ENCODE measurements at places on chromosomes 2 and 18.

DNA sequence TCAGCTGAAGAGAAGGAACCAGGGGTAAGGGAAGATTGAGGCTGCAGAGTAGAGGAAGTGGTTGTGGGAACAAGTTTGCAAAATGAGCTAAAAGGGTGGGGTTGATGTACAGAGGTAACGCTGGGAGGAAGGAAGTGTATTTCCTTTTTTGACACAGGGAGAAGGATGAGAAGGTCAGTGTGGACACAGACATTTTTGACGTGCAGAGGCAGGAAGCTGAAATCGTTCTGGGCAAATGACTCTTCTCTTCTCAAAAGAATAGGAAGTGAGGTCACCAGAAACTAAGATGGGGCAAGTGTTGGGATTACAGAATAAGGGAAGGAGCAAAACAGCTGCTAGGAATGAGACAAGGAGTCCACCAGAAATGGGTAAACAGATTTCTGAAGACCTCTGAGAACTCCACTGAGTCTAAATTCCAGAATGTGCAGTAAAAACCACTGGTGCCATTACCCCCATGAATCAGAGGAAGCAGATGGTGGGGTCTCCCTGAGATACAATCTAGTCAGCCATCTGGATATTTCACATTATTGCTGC lies 20.0 kb upstream of the RNF149 start:
- peak; percentile 78 for DNase-seq

GRCh38 chr2:12262681-12263436 lies 453.9 kb upstream of the TRIB2 start:
- peak; percentile 20 for DNase-seq

- DNase-seq, result peak; percentile 51
Measured at GRCh38 chr18:54119524-54120019, 104.9 kb downstream of the MBD2 start.

DNA sequence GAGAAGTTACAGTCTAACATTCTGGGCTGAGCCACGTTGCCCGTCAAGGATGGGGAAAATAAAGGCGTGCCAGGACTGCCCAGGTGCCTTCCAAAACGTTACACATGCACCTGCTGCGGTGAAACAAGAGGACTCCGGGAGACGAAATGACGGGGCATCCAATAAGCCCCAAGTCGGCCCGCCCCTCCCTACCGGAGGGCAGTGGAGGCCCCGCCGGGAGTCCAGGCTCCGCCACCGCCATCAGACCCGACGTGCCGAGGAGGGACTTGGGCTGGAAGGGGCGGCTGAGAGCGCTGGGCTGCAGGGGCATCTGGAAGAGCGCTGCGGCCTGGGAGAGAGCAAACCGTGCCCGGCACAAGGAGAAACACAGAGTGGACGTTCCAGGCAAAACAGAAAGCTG lies 112.5 kb upstream of the GPC1 start:
- DNase-seq, result no peak

- no peak for DNase-seq
Measured at GRCh38 chr2:135904341-135904989, 28.2 kb upstream of the MCM6 start.

DNA sequence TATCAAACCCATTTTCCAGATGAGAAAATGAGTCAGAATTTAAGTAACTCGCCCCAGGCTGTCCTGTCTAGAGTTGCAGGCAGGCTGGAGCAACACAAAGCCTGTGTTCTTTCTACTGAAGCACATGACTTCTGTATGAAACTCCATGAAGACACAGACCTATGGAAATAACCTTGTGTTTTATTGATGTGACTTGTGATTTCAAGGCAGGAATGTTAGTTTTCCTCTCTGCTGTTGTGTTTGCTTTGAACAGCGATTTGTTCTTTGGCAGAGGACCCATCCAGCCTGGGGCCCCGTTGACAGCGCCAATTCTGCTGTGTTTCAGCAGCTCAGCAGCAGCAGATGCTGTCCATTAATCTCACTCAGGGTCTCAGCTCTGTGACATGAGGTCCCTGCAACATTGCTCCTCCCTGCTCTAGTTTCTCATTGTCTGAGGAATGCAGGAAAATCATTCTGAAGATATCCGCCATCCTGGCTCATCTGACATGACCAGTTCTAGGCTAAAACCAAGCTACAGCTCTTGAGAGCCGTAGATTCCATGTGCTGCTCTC lies 344.3 kb upstream of the RAB12 start:
- DNase-seq, result no peak

GRCh38 chr2:124187948-124188347 lies 162.9 kb downstream of the CNTNAP5 start:
- DNase-seq, result no peak

DNA sequence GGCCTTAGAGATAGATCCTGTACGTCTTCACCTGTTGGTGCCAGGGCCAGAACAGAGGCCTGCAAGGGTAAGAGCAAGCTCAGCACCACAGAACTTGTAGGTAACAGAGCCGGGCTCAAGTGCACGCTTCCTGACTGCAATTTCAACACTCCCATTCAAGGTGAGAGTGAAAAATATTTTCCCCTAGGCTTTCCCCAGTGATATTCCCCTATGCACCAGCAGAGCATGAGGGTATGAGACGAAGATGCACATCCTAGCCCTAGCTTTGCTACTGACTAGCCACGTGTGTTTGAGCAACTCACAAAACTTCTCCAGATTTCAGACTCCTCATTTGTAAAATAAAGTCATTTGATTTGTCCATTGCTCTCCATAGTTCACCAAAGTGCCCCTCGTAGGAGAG lies 411.6 kb downstream of the ZNF521 start:
- no peak for DNase-seq

GRCh38 chr2:15927551-15928218 lies 12.7 kb upstream of the MYCN start:
- DNase-seq, result no peak

DNA sequence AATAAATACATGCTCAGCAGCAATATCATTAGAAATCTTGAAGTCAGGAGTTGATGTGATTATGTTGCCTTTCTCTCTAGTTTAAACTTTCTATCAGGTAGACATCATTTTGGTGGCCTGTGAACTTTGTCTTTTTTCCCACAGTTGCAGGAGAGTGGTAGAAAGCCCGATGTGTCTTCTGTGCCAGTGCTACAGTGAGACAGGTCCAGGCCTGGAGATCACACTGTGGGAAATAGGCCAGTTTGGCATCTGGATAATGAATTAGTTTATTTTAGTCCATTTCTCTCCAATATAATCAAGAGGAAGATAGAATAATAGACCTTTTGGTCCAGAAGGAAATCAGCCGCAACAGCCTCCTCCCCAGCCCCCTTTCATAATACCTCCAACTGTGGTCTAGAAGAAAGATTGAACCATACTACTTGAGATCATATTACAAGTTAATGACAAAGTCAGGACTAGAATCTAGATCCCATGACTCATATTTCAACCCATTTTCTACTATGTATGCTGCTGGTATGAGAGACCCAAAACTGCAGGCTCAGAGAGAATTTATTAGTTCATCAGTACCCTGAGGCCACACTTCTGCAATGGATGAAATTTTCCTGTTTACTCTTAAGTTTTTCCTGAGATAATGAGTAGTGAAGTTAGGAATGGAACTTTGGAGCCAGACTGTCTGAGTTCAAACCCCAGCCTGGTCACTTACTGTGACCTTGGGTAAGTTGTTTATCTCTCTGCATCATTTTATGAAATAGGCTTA lies 20.6 kb downstream of the KCMF1 start:
- no peak for DNase-seq

DNA sequence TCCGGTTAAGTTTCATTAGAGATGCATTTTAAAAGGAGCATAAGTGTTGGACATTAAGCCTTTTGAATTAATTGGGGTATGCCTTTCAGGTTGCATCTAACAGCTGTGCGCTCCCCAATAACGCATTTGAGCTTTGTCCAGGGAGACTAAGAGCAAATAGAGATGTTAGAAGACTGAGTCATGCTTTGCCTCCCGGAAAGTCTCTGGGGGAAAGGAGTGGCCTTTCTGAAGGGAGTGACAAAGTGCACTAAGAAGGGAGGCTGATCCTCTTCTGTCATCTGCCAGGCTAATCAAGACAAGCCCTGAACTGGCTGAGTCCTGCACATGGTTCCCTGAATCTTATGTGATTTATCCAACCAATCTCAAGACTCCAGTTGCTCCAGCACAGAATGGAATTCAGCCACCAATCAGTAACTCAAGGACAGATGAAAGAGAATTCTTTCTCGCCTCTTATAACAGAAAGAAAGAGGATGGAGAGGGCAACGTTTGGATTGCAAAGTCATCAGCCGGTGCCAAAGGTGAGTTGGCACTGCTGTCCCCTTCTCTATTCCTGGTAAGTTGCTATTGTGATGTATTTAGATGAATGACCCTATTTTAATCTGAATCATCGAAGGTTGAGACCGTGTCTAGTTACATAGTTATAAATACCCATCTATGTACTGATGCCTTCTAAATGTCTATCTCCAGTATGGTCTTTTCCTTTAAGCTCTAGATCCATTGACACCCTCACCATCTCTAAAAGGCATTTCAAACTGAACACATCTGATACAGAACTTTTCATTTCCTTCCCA lies 12.1 kb downstream of the TTL start:
- no peak for DNase-seq

GRCh38 chr2:110099038-110099425 lies 16.6 kb downstream of the MALL start:
- DNase-seq, result no peak

DNA sequence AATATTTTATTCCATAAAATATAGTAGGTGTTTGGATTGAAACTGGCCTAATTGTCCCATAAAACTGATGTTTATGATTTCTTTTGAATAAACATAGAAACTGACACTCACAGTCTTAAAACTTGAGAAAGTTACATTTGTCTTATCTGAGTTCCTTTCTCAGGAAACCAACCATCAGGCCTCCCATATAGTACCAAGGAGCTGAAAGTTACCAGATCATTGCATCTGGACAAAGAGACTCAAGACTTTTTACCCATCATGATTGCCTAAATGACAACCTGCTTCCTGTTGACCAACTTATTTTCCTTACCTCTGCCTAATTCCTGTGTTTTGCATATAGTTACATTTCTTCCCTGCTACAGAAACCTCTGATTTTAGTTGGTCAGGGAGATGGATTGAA lies 137.0 kb upstream of the XPO1 start:
- DNase-seq, result no peak

DNA sequence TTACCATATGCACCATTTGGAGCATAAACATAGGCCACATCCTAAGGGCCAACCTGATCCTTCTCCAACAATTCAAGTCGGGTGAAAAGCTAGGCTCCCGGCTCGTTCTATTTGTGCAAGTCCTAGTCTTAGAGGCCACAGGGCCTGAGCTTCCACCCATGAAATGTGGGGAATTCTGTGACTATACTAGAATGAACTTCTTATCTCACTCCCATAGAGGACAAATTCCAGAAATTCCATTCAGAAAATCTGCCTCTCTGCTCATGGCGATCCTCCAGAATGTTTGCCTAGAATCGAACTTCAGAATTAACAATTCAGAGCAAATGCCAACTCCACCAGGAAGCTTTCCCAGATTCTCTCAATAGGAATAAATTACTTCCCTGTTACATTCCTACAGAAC lies 187.9 kb downstream of the BCL11A start:
- DNase-seq, result no peak

DNA sequence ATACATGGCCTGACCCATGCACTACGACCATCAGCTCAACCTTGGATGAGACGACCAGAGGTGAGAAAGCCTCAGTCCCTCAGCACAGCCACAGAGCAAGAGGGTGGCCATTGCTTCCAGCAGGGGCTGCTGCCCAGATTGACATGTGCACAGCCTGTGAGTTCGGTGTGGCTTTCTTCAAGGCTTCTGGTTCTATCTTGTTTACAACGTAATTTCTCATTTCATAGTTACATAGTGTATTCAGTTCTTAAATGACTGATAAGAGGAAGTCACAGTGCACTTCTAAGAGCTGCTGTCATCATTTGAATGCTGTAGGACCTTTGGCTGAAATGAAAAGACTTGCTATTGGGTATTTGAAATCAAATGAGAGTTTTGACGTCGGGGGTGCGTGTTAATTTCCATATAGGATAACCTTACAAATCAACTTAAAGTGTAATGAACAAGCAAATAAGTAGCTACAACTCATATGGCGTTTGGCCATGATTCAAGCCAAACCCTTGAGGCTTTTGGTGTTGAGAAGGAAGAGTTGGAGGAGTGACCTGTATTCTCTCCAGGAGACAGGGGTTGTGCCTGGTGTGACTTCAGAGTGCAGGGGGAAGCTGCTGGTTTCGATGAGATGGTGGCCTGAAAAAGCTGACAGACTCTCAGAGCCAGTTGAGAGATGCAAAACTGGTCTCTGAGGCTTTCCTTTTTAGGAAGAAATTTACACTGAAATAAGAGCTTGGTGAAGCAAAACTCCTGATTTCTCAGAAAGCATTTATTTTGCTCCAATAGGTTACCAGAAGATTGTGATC lies 51.0 kb downstream of the TSHZ1 start:
- no peak for DNase-seq

GRCh38 chr18:56470406-56471351 lies 167.7 kb downstream of the TXNL1 start:
- no peak for DNase-seq

GRCh38 chr2:83596592-83597282 lies 862.3 kb downstream of the SUCLG1 start:
- DNase-seq, result no peak

DNA sequence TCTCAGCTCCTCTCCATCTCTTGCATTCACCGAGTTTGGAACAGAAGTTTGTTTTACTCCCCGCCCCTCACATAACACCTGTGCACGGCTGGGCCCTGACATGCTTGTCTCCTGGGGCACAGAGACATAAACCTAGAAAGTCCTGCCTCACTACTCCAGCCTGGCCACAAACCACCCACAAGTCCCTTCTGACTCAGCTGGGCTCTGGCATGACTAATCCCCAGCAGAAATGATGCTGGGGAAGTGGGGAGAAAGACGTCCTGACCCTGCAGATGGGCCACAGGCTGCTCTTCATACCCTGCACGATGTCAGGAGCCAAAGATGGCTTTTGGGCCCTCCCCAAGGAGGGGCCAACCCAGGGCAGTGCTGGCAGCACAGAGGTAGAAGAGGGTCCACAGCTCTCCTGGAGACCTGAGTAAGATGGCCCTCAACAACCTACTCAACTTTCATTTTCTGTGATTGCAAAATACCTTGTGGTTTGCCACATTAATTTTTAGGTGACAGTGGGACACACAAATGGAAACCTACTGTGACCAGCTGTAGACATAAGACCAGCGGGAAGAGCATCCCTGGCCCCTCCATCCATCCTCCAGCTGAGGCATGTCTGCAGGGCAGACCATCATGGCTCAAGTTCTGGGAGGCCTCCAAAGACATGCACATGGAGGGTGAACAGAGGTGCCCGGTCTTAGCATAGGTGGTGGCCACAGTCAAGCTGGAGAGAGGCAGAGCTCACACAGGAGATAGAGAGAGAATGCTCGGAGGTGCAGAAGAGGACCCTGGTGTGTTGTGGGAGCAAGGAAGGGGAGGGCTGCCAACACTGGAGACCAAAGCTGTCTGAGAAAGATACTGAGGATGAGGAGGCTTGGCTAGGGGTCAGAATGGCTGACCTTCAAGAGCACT lies 40.0 kb downstream of the DNMT3A start:
- DNase-seq, result peak; percentile 56

GRCh38 chr2:70931376-70932000 lies 4.2 kb upstream of the ATP6V1B1 start:
- DNase-seq, result no peak

DNA sequence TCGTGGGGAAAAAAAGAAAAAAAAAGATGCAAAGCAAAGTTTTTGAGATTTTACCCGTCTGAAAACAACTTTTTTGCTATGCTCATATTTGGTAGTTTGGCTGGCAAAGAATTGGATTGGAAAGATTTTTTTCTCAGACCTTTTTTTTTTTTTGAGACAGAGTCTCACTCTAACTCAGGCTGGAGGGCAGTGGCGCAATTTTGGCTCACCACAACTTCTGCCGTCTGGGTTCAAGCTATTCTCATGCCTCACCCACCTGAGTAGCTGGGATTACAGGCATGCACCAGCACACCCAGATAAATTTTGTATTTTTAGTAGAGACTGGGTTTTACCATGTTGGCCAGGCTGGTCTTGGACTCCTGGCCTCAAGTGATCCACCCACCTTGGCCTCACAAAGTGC lies 56.3 kb upstream of the TANC1 start:
- no peak for DNase-seq
